Type B pancreatic cell (in vitro differentiated cells): ENCODE measurements at places on chromosomes 16 and 17. TPM values are rescaled to one million over a fixed set of nuclear protein-coding genes. Genes with fewer than 3 reads are reported as not detected.

- no peak for DNase-seq
These were observed 173.9 kb downstream of the MAF start for GRCh38 chr16:79426663-79427062.

DNA sequence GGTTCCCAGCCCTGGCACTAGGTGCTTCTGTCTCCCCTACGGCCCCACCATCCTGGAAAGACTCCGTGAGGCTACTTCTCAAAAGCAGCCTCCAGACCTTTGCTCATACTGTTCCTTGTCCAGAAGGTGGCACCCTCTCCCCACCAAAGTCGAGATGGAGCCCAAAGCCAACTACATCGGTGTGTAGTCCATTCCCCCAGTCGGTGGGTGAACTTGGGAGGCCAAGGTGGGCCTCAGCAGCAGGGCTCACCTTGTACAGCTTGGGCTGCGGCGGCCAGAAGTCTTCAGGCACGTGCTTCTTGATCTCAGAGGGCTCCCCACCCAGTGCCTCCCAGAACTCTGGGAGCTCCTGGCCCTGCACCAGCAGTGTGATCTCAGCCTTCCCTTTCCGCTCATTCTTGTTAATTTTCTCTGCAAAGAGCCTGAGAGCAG lies 10.2 kb downstream of the FLII start:
- DNase-seq: no peak

- no peak for DNase-seq
These were observed 32.7 kb downstream of the ZZEF1 start for GRCh38 chr17:4110152-4110551.

DNA sequence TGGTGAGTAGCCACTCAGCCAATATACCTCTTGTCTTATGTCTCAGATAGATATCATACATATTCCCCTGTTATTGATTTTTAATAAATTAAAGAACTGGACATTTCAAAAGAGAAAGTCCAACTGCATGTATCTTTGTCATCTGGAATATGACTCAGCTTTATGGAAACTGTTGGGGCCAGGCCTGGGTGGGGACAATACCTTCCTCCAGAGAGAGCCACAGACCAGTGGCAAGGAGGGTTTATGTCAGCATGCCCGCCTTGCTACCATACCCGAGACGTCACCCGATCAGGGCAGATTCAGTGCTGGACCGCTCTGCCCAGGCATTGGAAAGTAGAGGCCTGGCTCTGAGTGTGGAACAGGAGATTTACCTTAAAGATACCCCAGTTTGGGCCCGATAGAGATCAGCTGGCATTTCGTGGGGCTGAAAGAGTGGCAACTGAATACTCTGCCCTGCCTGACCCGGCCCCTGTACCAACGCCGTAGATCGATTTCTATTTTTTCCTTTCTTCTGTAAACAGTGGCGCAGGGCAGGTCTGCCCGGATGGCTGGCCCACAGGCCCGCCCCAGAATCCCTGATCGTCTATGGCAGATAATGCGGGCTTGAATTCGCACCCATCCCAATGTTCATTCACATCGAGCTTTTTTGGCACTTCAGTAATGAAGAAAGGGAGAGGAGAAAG lies 158.6 kb downstream of the SALL1 start:
- DNase-seq: no peak

GRCh38 chr16:88315543-88316105 lies 67.1 kb upstream of the ZNF469 start:
- DNase-seq: no peak

- no peak for DNase-seq
These were observed 250.5 kb upstream of the TNRC6C start for GRCh38 chr17:77708049-77708448.

DNA sequence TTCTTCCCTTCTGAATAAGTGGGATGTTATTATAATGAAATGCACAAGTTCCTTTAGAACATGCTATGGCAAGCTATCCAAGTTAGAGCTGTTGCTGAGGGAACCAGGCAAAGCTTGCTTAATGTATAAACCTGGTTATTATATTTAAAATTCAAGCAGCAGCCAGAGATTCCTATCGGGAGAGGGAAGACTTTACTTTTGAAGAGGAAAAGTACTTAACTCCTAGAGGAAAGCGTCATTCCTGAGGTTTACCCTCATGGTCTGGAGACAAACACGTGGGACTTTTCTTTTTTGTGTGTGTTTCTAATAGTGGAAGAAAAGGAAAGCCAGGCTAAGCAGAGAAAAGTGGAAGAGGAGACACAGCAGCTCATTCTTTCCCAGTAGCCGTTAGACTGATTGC lies 39.9 kb upstream of the MYH10 start:
- DNase-seq: no peak

- DNase-seq: no peak
These were observed 23.9 kb downstream of the HSD11B2 start for GRCh38 chr16:67454852-67455251.

DNA sequence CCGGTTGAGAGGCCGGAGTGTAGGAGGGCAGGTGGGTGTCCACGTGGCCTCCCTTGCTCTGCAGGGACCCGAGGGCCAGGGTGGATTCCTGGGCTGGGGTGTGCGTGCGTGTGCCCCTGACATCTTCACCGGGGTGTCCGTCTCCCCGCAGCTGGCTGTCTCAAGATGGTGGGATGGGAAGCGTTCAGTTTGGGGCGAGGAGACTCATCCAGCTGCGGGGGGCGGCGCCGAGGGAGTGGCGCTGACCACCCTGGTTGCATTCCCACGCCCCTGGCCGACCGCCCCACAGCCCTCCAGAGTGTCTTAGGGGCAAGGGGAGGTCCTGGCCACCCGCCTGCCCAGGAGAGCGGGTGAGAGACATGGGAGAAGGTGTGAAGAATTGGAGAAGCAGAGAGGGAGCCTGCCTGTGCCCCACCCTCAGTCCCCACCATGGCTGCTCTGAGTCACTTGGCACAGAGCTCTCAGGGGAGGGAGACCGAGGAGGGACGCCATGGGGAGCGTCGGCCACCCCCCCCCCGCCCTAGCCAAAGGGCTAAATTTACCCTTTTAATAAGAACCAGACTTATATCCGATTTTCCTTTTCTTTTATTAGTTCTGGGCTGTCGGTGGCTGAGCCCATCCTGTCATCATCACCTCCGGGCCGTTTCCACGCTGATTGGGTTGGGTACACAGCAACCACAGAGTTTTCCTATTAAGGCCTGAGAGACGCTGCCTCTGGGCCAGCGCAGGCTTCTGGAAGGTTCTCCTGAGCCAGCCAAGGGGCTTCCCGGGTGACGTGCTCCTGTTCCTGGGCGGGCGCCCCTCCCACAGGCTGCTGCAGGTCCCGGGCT lies 22.0 kb downstream of the BAHCC1 start:
- DNase-seq: no peak

DNA sequence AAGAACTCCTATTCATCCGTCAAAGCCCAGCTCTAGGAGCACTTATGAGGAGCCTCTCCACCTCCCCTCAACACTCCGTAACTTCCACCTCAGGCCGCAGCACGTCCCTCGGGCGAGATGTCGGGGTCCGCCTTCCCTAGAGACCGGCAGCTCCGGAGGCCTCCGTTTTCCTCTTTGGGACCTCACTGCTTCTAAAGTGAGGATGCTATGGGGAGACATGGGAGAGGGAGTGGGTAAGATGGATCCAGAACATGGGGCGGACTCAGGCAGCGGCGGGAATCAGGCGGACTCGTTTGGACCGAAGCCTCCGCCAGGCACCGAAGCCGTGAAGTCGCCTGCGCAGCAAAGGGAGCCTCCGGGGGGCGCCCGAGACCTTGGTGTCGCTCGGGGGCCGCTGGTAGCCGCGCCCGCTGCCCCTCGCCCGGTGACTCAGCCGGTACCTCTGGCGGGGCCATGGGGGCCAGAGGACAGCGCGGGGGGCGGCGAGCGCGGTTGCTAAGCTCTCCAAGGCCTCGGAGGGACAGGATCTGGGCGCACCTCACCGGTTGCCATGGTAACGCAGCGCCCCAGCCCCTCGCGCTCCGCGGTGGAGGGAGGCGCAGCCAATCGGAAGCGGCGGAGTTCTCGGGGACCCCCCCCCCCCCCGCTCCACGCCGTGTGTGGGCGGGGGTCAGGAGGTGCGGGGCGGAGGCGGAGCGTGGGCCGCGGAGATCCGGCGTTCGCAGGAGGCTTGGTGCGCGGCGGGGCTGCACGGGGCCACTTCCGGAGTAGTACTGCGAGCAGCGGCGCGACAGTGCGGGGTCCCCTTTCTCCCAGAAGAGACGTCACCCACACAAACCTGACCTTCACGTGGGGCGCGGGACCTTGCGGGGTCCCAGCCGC lies 1.3 kb upstream of the HIC1 start:
- no peak for DNase-seq

DNA sequence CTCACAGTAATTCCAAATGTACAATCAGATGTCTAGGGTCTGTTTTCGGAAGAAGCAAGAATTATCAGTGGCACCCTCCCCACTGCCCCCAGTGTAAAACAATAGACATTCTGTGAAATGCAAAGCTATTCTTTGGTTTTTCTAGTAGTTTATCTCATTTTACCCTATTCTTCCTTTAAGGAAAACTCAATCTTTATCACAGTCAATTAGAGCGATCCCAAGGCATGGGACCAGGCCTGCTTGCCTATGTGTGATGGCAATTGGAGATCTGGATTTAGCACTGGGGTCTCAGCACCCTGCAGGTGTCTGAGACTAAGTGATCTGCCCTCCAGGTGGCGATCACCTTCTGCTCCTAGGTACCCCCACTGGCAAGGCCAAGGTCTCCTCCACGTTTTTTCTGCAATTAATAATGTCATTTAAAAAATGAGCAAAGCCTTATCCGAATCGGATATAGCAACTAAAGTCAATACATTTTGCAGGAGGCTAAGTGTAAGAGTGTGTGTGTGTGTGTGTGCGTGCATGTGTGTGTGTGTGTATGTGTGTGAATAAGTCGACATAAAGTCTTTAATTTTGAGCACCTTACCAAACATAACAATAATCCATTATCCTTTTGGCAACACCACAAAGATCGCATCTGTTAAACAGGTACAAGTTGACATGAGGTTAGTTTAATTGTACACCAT lies 59.7 kb downstream of the HLF start:
- DNase-seq: no peak

DNA sequence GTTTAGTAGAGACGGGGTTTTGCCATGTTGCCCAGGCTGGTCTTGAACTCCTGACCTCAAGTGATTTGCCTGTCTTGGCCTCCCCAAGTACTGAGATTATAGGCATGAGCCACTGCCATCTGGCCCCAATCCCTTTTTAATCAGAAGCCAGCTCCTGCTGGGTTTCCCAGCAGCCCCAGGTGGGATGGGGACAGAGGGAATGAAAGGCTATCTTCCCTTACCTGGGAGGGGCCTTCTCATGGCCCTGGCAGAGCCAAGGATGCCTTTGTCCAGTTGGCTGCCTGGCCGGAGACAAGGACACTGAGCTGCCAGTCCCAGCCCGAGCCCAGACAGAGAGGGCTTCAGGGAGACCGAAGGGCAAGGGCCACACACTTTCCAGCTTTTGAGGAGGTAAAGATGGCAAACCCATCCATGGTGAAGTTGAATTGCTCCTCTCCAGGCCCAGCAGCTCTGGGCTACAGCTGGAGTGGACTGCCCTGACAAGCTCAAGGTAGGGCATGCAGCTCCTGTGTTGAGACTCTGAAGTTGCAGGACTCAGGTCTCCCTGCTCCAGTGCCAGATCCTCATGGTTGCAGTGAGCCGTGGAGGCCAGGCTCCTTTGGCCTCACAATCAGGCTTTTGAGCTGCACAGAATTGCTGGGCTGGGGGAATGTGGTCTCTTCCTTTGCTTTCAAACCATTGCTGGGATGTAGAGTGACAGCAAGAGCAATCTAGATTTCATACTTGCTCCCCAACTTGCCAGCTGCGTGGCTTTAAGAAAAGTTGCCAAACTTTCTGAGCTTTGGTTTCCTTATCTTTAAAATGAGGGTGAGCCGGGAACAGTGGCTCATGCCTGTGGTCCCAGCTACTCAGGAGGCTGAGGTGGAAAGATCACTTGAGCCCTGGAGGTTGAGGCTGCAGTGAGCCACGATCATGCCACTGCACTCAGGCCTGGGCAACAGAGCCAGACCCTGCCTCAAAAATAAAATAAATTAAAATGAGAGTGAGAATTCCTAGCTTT lies 44.5 kb upstream of the IL34 start:
- DNase-seq: no peak

- DNase-seq: no peak
These were observed 82.2 kb downstream of the PLXDC1 start for GRCh38 chr17:39069114-39069756.

DNA sequence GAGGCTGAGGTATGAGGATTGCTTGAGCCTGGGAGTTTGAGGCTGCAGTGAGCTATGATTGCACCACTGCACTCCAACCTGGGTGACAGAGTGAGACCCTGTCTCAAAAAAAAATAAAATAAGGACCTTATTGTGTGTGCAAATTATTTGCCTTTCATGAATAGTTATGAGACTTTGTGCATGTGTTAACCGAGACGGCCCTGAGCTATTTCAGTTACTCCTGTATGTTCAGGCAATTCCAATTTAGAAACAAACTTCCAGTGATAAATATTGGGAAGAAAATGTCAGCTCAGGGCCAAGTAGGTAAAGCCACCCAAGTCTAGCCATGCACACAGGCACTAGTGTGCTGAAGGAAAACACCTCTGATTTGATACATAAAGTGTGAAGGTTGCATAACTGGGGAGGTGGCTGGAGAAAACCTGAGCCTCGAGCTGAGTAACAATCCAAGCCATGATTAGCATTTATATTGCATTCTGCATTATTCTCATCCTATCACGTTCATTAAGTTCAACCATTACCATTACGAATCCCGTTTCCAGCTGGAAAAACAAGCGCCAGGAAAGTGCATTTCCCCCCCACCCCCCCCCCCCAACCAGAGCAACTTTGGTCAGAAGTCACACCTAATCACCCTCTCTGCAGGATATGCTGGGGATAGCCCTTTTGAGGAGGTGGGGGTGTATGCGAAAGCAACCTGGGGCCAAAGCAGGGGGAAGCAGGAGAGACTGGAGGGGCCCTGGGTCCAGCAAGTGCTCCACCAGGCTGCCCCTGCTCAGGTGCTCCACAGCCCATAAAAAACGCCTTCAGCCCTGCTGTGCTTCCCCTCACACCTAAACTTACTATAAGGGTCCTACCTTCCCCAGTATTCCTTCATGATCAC lies 18.6 kb upstream of the ENDOV start:
- no peak for DNase-seq

DNA sequence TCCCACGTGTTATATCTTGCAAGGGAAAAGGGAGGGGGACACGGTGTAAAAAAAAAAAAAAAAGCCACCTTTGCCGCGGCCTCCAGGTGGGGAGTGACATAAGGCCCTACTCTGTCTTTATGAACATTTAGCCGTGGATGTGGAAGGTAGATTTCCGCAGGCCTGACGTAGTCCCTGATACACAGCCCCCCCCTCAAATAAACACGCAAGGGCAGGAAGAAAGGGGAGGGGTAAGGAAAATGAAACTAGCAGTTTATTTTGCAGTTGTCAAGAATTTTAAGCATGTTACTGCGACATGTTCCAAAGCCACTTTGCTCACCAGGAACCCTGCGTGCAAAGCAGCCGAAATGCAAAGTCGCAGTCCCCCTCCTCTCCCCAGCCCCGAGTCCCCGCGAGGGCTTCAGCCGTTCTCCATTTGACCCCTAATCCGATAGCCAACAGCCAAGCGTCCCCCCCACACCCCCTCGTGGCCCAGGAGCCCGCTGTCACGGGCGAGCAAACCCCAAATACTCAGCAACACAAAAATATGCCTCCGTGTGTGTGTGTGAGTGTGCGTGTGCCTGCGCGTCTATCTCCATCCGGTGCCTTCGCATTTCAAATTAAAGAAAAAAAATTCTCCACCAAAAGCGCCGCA lies 1.2 kb downstream of the CBX4 start:
- no peak for DNase-seq

Gene OTOP2
- total RNA-seq: 0.12 TPM in 1 of 2 replicates, not detected in the other

Gene TNFRSF13B
- total RNA-seq: not detected in 2 replicates

Gene SLC16A6
- 0.67 and 1.6 TPM in 2 replicates for total RNA-seq

Gene PARN
- 26.1 and 29.2 TPM in 2 replicates for total RNA-seq

Gene IRF8
- 12.6 and 21.0 TPM in 2 replicates for total RNA-seq

Gene CCL8
- total RNA-seq: not detected in 2 replicates

Gene C17orf100
- total RNA-seq: 3.9 and 4.3 TPM in 2 replicates

Gene GAS2L2
- total RNA-seq: 0.22 TPM in 1 of 2 replicates, not detected in the other

Gene UMOD
- not detected in 2 replicates for total RNA-seq

Gene DNAAF8
- total RNA-seq: 0.74 and 2.6 TPM in 2 replicates

Gene RAMP2
- total RNA-seq: 1.5 and 8.3 TPM in 2 replicates
